ENCODE measurements at places on chromosomes 13 and 19. TPM values are rescaled to one million over a fixed set of nuclear protein-coding genes. Genes with fewer than 3 reads are reported as not detected.

GRCh38 chr19:17734146-17734545 lies 14.9 kb downstream of the MAP1S start:
- H3K27me3 ChIP-seq, result no peaks in the 10 kb centered on the region
- H3K27ac ChIP-seq, result no peak overlapping the region
- H3K4me3 ChIP-seq, result no peak overlapping the region
- no peak for DNase-seq
- H3K4me1 ChIP-seq, result peaks cover 19% of the 10 kb centered on the region
- peaks cover 44% of the 10 kb centered on the region for H3K36me3 ChIP-seq

DNA sequence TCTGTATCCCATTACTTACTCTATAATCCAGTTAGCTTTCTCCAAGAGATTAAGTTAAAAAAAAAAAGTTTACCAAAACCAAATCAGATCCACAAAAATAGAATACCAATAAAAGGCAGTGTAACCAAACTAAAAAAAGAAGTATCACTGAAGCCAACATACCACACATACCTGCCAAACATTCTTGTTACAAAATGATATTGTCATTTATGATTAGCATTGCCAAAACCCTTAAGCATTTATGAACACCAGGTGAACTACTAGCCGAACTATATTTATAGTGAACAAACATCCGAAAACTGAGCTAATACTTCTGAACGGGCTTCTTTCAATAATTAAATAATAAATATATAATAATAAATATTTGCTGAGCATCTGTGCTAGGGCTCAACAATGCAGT lies 59.1 kb upstream of the EEF1AKMT1 start:
- H3K4me3 ChIP-seq, result no peak overlapping the region
- H3K27ac ChIP-seq, result no peak overlapping the region
- H3K36me3 ChIP-seq, result peaks cover 19% of the 10 kb centered on the region
- no peak for DNase-seq

DNA sequence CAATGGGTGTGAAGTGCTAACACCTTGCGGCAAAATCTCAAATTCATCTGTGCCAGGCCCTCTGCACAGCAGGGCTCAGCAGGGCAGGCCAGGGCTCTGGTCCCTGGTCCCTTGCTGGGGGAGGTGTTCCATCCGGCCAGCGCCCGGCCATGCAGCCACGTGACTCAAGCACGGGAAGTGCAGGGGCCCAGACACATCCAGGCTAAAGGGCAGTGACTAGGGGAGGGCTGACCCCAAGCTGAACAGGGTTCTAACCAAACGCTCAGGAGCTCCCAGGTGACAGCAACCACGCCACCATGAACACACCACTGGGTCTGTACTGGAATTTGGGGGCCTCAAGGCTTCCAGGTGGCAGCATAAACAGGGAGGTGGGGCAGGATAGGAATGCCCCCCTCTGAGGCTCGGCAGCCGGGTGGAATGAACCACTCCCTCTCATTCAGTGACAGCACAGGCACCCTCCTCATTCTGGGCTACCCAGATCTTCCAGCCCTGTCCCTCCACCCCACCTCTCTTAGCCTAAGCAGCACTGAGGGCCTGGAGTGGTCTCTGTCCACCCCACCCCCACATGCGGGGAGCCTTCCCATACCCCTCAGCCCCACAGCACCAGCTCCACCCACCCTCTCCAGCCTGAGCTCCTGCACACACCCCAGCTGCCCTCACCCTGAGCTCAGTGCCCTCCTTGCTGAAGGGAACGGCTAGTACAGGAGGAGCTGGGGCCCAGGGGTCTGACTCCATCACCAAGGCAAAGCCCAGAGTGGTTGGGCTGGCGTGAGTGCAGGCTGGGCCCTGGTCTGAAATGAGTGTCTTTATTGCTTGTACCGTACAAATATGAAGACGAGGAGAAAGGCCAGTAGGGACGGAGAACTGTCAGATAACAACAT lies 5.3 kb upstream of the CCNP start:
- H3K27me3 ChIP-seq, result peaks cover 14% of the 10 kb centered on the region
- H3K4me3 ChIP-seq, result no peak overlapping the region
- peaks cover 2% of the 10 kb centered on the region for H3K36me3 ChIP-seq

GRCh38 chr19:10899151-10899653 lies 27.8 kb downstream of the CARM1 start:
- no peak overlapping the region for H3K27ac ChIP-seq
- no peak for DNase-seq
- no peaks in the 10 kb centered on the region for H3K27me3 ChIP-seq
- peaks cover 4% of the 10 kb centered on the region for H3K36me3 ChIP-seq
- no peak overlapping the region for H3K4me3 ChIP-seq

The ZNF177 gene
- total RNA-seq, result 0.75 TPM

- H3K4me1 ChIP-seq, result peaks cover 14% of the 10 kb centered on the region
- no peak for DNase-seq
- H3K36me3 ChIP-seq, result no peaks in the 10 kb centered on the region
- H3K27ac ChIP-seq, result no peak overlapping the region
Measured at GRCh38 chr13:44237881-44238421, 135.7 kb upstream of the SERP2 start.

The NKPD1 gene
- not detected for total RNA-seq

The LILRB3 gene
- total RNA-seq, result 2.0 TPM

DNA sequence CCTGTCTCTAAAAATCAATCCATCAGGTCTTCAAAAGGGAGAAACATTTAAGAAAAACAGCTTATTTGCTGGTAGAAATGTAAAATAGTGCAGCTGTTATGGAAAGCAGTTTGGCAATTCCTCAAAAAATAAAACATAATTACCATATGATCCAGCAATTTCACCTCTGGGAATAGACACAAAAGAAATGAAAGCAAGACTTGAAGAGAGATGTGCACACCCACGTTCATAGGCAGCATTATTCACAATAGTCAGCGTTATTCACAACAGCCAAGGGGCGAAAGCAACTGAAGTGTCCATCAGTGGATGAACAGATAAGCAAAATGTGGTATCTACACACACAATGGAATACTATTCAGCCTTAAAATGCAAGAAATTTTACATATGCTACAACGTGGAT lies 45.1 kb upstream of the DOCK9 start:
- DNase-seq, result no peak
- H3K27ac ChIP-seq, result no peak overlapping the region
- no peak overlapping the region for H3K4me3 ChIP-seq
- H3K27me3 ChIP-seq, result no peaks in the 10 kb centered on the region
- H3K36me3 ChIP-seq, result peaks cover 31% of the 10 kb centered on the region

The ADPRHL1 gene
- total RNA-seq, result 1.00 TPM

The CYP4F8 gene
- total RNA-seq, result not detected

DNA sequence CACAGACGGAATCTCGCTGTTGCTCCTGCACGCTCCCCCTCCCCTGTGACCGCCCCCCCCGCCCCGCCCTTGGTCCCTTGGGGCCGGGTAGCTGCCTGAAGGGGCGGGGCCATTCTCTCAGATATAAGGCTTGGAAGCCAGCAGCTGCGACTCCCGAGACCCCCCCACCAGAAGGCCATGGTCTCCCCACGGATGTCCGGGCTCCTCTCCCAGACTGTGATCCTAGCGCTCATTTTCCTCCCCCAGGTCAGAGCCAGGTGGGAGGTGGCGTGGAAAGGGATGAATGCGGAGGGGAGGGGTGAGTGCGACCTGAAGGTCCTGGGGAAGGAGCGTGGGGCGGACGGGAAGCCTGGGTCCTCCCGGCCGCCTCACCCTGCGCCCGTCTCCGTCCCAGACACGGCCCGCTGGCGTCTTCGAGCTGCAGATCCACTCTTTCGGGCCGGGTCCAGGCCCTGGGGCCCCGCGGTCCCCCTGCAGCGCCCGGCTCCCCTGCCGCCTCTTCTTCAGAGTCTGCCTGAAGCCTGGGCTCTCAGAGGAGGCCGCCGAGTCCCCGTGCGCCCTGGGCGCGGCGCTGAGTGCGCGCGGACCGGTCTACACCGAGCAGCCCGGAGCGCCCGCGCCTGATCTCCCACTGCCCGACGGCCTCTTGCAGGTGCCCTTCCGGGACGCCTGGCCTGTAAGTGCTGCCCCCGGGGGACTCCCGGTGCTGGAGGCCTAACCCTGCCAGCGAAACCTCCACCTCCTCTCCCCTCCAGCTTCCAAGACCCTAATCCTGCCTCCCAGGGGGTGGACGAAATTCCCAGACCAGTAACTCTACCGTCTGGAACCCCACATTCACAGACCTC lies at the start of gene DLL3:
Gene DLL3, plus strand, starts transcription at position 150 of the 845 bp plus-strand sequence. Its CDS starts 28 bp downstream, at position 178.
- no peak for DNase-seq
- H3K4me1 ChIP-seq, result peaks cover 26% of the 10 kb centered on the region
- no peaks in the 10 kb centered on the region for H3K36me3 ChIP-seq
- H3K4me3 ChIP-seq, result peak within 1 kb of the TSS; percentile 2
- no peak within 1 kb of the TSS for H3K27ac ChIP-seq

DNA sequence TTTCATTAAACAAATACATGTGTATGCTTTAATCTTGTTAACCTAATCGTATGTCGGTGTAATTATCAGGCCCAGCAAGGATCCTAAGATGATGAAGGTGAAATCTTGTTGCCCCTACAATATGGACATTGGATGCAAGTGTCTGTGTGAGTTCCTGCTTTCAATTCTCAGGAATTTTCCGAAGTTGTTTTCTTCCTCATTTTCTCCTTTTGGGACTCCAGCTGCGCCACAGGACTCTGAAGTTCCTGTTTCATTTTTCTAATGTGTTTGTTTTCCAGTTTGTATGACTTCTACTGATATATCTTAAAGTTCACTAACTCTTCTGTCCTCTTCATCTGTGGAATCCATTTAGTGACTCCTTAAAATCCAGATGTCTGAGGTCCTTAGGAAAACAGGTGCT lies 11.9 kb upstream of the OR7D2 start:
- peaks cover 63% of the 10 kb centered on the region for H3K36me3 ChIP-seq
- DNase-seq, result no peak
- no peaks in the 10 kb centered on the region for H3K4me1 ChIP-seq
- H3K4me3 ChIP-seq, result no peak overlapping the region

The NLRP11 gene
- not detected for total RNA-seq

The GAPDHS gene
- not detected for total RNA-seq

- H3K4me3 ChIP-seq, result no peak overlapping the region
- DNase-seq, result no peak
- H3K27ac ChIP-seq, result no peak overlapping the region
- peaks cover 14% of the 10 kb centered on the region for H3K4me1 ChIP-seq
- H3K36me3 ChIP-seq, result no peaks in the 10 kb centered on the region
Measured at GRCh38 chr13:28582892-28583240, 76.1 kb upstream of the POMP start.

GRCh38 chr13:98174307-98174706 lies 2.8 kb downstream of the RNF113B start:
- H3K27me3 ChIP-seq, result peaks cover 13% of the 10 kb centered on the region
- no peak overlapping the region for H3K27ac ChIP-seq
- no peak for DNase-seq
- H3K36me3 ChIP-seq, result no peaks in the 10 kb centered on the region

DNA sequence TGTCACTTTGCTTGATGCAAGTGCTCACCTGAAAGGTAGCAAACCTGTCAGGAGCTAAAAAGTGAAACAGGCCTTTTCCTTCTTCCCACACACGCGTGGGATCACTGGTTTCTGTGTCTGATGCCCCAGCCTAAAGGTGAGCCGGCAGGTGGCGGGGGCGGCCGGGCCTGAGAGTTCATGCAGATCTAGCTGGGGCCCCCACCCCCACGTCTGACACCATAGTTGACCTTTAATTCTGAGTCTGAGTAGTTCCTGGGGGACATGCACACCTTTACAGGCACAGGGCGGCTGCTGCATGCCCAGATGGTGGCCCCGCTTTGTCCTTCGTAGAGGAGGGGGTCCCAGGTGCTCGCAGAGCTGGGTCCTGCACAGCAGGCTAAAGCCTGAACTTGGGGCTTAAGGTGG lies 345.3 kb downstream of the TEX29 start:
- no peaks in the 10 kb centered on the region for H3K4me1 ChIP-seq
- no peak overlapping the region for H3K27ac ChIP-seq
- no peak for DNase-seq
- H3K4me3 ChIP-seq, result no peak overlapping the region

DNA sequence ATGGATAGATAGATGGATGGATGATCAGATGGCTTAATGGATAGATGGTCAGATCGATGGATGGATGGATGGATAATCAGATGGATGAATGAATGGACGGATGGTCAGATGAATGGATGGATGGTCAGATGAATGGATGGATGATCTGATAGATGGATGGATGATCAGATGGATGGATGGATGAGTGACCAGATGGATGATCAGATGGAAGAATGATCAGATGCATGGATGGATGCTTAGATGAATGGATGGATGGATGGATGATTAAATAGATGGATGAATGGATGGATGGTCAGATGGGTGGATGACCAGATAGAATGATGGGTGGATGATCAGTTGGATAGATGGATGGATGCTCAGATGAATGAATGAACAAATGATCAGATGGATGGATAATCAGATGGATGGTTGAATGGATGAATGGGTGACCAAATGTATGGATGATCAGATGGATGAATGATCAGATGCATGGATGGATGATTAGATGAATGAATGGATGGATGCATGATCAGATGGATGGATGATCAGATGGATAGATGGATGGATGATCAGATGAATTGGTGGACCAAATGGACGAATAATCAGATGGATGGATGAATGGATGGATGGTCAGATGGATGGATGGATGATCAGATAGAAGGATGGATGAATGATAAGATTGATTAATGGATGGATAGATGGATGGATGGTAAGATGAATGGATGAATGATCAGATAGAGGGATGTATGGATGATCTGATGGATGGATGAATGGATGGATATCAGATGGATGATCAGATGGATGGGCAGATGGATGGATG lies 205.1 kb downstream of the TEX29 start:
- H3K4me3 ChIP-seq, result no peak overlapping the region
- no peak for DNase-seq
- H3K36me3 ChIP-seq, result no peaks in the 10 kb centered on the region
- H3K4me1 ChIP-seq, result no peaks in the 10 kb centered on the region
- peaks cover under 1% of the 10 kb centered on the region for H3K27me3 ChIP-seq
- H3K27ac ChIP-seq, result no peak overlapping the region

The CYP2S1 gene
- total RNA-seq, result 0.17 TPM

The PPP2R1A gene
- total RNA-seq, result 184 TPM

The THOP1 gene
- 84.2 TPM for total RNA-seq

The SPC24 gene
- 80.4 TPM for total RNA-seq

- no peak overlapping the region for H3K4me3 ChIP-seq
- no peaks in the 10 kb centered on the region for H3K27me3 ChIP-seq
- no peak for DNase-seq
- no peaks in the 10 kb centered on the region for H3K4me1 ChIP-seq
- H3K27ac ChIP-seq, result no peak overlapping the region
- H3K36me3 ChIP-seq, result no peaks in the 10 kb centered on the region
Measured at GRCh38 chr13:37741536-37741935, 128.0 kb downstream of the TRPC4 start.

DNA sequence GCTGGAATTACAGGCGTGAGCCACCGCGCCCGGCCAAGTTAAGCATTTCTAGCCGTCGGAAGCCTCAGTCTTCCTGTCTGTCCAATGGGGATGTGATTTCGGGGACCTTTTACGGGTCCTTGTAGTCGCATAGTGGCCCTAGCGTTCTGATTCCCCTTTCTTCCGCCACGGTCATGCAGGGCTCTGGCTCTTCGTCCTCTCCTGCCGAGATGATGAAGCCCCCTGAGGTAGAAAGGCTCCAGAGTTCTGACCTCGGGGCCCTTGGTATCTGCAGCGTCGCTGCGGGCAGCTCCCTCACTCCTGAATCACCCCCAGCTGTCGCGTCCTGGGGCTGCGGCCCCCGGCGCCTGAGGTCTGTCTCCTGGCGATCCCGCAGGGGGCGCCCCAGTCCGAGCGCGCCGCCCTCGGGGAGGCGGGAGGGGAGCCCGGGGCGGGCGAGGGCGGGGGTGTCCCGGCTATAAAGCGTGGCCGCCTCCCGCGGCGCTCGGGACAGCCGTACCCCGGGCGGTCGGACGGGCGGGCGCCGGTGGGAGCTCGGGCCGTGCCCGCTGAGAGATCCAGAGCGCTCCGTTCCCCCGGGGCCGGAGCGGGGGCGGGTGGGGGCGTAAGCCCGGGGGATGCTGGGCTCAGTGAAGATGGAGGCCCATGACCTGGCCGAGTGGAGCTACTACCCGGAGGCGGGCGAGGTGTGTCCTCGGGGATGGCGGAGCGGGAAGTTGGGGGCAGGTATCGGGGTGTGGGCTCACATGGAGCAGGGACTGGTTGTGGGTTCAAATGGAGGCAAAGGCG lies at the start of gene FOXA3:
Gene FOXA3, plus strand, starts transcription at position 487 of the 789 bp plus-strand sequence. Its CDS starts 131 bp downstream, at position 618.
- H3K4me3 ChIP-seq, result peak within 1 kb of the TSS; percentile 93
- DNase-seq, result peak; percentile 52

Measured in activated CD4-positive, alpha-beta T cell treated with anti-CD3 and anti-CD28 coated beads, Interleukin-2, amount 10 ng/mL, durations not matched to agents 7 days and 5 days (primary cell).